ENCODE measurements at places on chromosomes 2 and 18. TPM values are rescaled to one million over a fixed set of nuclear protein-coding genes. Genes with fewer than 3 reads are reported as not detected.

DNA sequence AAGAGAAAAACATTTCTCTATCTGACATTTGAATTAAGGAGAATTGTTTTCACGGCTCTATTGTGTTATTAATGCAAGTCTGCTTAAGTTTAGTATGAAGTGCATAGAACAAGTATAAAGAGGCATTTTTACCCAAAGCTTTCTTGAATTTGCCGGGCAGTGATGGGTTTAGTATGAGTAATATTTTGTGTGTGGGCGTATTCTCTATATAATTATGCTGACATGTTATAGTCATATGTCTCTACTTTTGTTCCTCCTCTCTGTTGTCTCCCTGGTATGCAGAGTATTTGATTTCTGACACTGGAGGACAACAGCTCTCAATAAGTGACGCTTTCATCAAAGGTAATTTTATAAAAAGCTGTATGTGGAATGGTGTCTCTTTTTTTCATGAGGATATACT is 45.9 kb downstream of the PIKFYVE start:
- H3K36me3 ChIP-seq, result no peaks in the 10 kb centered on the region
- H3K27ac ChIP-seq, result no peak overlapping the region
- no peak for DNase-seq
- no peak overlapping the region for H3K4me3 ChIP-seq
- no peaks in the 10 kb centered on the region for H3K27me3 ChIP-seq

DNA sequence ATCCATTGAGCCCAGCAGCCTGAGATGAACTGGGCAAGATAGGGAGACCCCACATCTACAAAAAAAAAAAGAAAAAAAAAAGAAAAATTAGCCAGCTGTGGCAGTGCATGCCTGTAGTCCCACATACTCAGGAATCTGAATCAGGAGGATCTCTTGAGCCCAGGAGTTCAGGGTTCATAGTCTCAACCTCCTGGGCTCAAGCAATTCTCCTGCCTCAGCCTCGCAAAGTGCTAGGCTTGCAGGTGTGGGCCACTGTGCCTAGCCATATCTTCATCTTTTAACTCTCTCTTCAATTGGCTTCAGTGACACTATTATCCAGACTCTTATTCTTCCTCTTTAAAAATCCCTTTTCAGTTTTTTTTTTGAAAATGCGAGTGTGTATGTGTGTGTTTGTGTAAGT is 28.5 kb upstream of the YES1 start:
- H3K27ac ChIP-seq, result no peak overlapping the region
- DNase-seq, result no peak
- no peak overlapping the region for H3K4me3 ChIP-seq
- H3K4me1 ChIP-seq, result no peaks in the 10 kb centered on the region
- H3K27me3 ChIP-seq, result no peaks in the 10 kb centered on the region

GRCh38 chr2:199335502-199335901 is 122.2 kb downstream of the SATB2 start:
- H3K4me1 ChIP-seq, result no peaks in the 10 kb centered on the region
- H3K4me3 ChIP-seq, result no peak overlapping the region
- H3K27ac ChIP-seq, result no peak overlapping the region
- DNase-seq, result no peak

GRCh38 chr2:200086911-200087310 is 131.5 kb downstream of the MAIP1 start:
- no peaks in the 10 kb centered on the region for H3K4me1 ChIP-seq
- no peak overlapping the region for H3K27ac ChIP-seq
- H3K4me3 ChIP-seq, result no peak overlapping the region
- no peaks in the 10 kb centered on the region for H3K27me3 ChIP-seq

- H3K4me3 ChIP-seq, result no peak overlapping the region
- H3K27me3 ChIP-seq, result no peaks in the 10 kb centered on the region
- no peak overlapping the region for H3K27ac ChIP-seq
- peaks cover 36% of the 10 kb centered on the region for H3K36me3 ChIP-seq
- no peaks in the 10 kb centered on the region for H3K4me1 ChIP-seq
Observed at GRCh38 chr2:237878-238277, 26.0 kb downstream of the SH3YL1 start.

The PLA2R1 gene
- polyA plus RNA-seq, result 0.23 TPM
